Fibroblast of lung (primary cell): ENCODE measurements at places on chromosomes 11 and 22. TPM values are rescaled to one million over a fixed set of nuclear protein-coding genes. Genes with fewer than 3 reads are reported as not detected.

Gene PANX3
- polyA plus RNA-seq, result not detected in 2 replicates

Gene FXYD6
- polyA plus RNA-seq, result 0.43 and 11.5 TPM in 2 replicates

Gene APOA1
- polyA plus RNA-seq, result 0.05 TPM in 1 of 2 replicates, not detected in the other

Gene UBE2L3
- 82.4 and 109 TPM in 2 replicates for polyA plus RNA-seq

Gene MYO7A
- 0.01 and 0.05 TPM in 2 replicates for polyA plus RNA-seq

DNA sequence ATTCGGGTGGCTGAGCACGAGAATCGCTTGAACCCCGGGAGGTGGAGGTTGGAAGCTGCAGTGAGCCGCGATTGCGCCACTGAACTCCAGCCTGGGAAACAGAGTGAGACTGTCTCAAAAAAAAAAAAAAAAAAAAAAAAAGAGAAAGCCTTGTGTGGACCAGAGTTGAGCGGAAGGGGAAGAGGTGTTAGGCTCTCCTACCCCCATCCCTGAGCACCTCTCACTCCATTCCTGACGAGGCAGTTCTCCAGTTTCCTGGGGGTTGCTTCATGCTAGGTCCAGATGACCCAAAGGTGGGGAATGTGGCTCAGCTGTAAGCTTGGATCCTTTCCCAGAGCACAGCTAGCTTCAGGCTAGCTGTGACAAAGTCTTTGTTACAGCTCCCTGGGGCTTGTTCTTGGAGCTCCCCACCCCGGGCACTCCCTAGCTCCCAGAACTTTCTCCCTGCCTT is 8.8 kb upstream of the DNAL4 start:
- peak; percentile 96 for DNase-seq

DNA sequence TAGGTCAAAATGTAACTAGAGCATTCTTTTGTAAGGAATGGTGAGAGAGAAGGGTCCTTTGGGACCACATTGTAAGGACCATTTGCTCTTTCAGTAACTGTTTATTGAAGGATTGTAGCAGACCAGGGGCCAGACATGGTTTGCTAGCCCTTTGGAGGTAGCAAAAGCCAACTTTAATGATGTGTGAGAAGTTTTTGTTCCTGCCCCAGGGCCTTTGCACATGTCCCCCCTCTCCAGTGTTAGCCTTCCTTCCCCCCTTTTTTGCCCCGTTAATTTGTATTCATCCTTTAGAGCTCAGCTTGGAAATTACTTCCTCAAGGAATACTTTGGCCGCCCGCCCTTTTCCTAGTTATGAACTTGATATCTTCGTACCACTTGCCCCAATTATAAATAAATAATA is 9.0 kb downstream of the LIMK2 start:
- DNase-seq, result no peak

DNA sequence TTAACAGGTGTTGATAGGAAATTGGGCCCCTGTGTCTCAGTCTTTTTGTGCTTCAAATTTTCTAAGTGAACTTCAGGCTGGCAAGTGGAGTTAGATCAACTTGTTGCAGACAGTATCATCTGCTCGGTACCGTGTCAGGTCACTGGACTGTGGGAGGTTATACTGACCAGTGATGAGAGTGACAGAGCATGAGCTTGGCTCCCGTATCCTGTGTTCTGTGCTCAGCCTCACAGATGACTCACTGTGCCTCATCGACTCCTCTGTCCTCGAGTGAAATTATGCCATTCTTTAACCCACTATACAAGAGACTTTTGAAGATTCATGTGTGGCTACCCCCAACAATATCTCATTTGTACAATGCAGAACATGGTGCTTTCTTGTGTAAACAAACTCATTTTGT is 7.9 kb downstream of the GRAP2 start:
- DNase-seq, result no peak

DNA sequence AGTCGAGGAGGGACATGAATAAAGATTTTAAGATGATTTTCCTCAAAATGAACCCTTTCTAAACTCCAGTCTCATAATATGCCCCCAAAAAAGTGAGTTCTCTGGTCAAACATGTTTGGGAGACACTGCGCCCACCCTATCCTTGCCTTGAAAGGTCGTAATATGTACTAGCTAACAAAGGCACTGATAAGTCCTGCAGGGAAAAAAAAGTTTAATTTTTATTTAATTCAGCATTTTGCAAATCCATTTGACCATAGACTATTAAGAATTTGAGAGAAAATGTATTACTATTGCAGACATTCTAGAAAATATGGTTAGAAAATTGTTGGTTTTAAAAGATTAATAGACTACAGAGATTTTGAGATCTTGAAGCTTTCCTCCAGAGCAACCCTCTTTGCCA is 120.6 kb upstream of the ASPHD2 start:
- DNase-seq, result no peak

GRCh38 chr11:405323-405953 is 9.4 kb downstream of the SIGIRR start:
- peak; percentile 29 for DNase-seq

- no peak for DNase-seq
Measured at GRCh38 chr11:126719740-126720139, 280.8 kb downstream of the KIRREL3 start.

DNA sequence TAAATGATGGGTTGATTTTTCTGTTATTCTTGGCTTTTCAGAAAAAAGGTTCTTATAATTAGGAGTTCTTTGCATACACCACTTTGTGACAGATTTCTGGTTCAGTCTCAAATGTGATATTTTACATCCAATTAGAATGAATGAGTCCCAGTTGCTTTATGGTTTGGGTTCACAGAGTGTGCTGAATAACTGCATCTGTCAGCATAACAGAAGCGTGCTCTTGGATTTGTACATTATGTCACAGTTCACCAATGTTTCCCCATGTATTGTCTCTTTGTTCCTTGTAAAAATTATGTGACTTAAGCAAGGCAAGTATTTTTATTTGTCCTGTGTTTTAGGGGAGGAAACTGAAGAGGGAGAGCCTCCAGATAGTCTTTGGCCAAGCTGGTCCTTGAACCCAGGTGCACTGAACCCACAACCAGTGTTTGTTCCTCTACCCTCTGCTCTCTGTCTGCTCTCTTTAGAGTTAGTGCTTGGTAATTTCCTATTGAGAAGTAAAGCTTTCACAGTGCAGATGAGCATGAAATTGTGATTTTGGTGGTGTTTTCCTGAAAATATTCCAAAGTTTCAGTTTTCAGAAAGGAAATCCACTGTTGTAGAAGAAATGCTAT is 107.5 kb downstream of the TBC1D22A start:
- DNase-seq, result no peak

- no peak for DNase-seq
Measured at GRCh38 chr11:7890417-7891172, 40.5 kb downstream of the OR10A6 start.
